Bronchus fibroblast of lung (primary cell): ENCODE measurements at places on chromosomes 5 and 9. TPM values are rescaled to one million over a fixed set of nuclear protein-coding genes. Genes with fewer than 3 reads are reported as not detected.

Gene RAI14
- 60.7 and 62.4 TPM in 2 replicates for total RNA-seq

Gene GLRA1
- not detected in 2 replicates for total RNA-seq

Gene PDCD1LG2
- total RNA-seq = 3.0 and 4.9 TPM in 2 replicates

Gene OBP2B
- total RNA-seq = not detected in 2 replicates

Gene HCN1
- total RNA-seq = not detected in 2 replicates

Gene CDH18
- 0.34 and 1.5 TPM in 2 replicates for total RNA-seq

Gene NR6A1
- total RNA-seq = 0.15 and 1.2 TPM in 2 replicates

Gene SUSD1
- 8.8 and 10.8 TPM in 2 replicates for total RNA-seq

Gene EXOSC2
- 37.6 and 52.8 TPM in 2 replicates for total RNA-seq

Gene PCDHGA6
- total RNA-seq = 0.67 and 1.0 TPM in 2 replicates

Gene CLIC3
- 1.3 and 4.0 TPM in 2 replicates for total RNA-seq

Gene PRR7
- total RNA-seq = 15.9 and 21.5 TPM in 2 replicates

Gene CKMT2
- total RNA-seq = 1.0 TPM in 1 of 2 replicates, not detected in the other

Gene SPATA31A3
- total RNA-seq = not detected in 2 replicates

Gene BTNL3
- not detected in 2 replicates for total RNA-seq

Gene MEF2C
- total RNA-seq = 1.9 and 3.0 TPM in 2 replicates

Gene RORB
- 0.89 and 1.3 TPM in 2 replicates for total RNA-seq

Gene IL4
- total RNA-seq = not detected in 2 replicates

Gene NR2F1
- total RNA-seq = 77.4 and 95.8 TPM in 2 replicates

Gene CCL27
- not detected in 2 replicates for total RNA-seq

Gene SERF1A
- 1.5 and 5.2 TPM in 2 replicates for total RNA-seq

Gene PCDHB12
- not detected in 2 replicates for total RNA-seq

Gene PCDHB15
- total RNA-seq = 0.15 and 0.17 TPM in 2 replicates

Gene PAPPA
- total RNA-seq = 11.1 and 11.3 TPM in 2 replicates

Gene PPP2CA
- 234 and 276 TPM in 2 replicates for total RNA-seq

Gene SLC2A8
- total RNA-seq = 8.0 and 9.2 TPM in 2 replicates

Gene HRH2
- total RNA-seq = 0.17 TPM in 1 of 2 replicates, not detected in the other

Gene STOML2
- total RNA-seq = 225 and 245 TPM in 2 replicates

Gene TAS2R1
- not detected in 2 replicates for total RNA-seq

Gene PITX1
- 2.9 and 3.1 TPM in 2 replicates for total RNA-seq

Gene FBLL1
- 0.15 and 0.34 TPM in 2 replicates for total RNA-seq

Gene LECT2
- not detected in 2 replicates for total RNA-seq

Gene DRD1
- not detected in 2 replicates for total RNA-seq

Gene DNAI1
- total RNA-seq = not detected in 2 replicates

Gene TRPM6
- under 0.01 TPM in 2 replicates for total RNA-seq

Gene PCDHGB2
- 0.50 and 0.59 TPM in 2 replicates for total RNA-seq

Gene CTXN3
- total RNA-seq = not detected in 2 replicates

Gene DAB2
- 44.7 and 54.3 TPM in 2 replicates for total RNA-seq

Gene REEP2
- total RNA-seq = 18.8 and 22.0 TPM in 2 replicates

Gene PCDHGC5
- total RNA-seq = 0.17 and 0.30 TPM in 2 replicates

Gene SRP19
- 46.8 and 91.1 TPM in 2 replicates for total RNA-seq

Gene FCN2
- total RNA-seq = not detected in 2 replicates

Gene CDKN2B-AS1
- total RNA-seq = 0.84 and 0.89 TPM in 2 replicates

Gene SAXO1
- total RNA-seq = not detected in 2 replicates

Gene GRM6
- not detected in 2 replicates for total RNA-seq

Gene SELENOP
- 19.9 and 30.4 TPM in 2 replicates for total RNA-seq

Gene PDE6A
- total RNA-seq = not detected in 2 replicates

Gene SV2C
- total RNA-seq = not detected in 2 replicates

Gene PCA3
- not detected in 2 replicates for total RNA-seq

Gene AQP7
- not detected in 2 replicates for total RNA-seq

Gene BNC2
- 16.3 and 23.9 TPM in 2 replicates for total RNA-seq
